ENCODE measurements at places on chromosomes 12 and 14.

- DNase-seq = no peak
- H3K27ac ChIP-seq = no peak overlapping the region
- H3K4me1 ChIP-seq = no peaks in the 10 kb centered on the region
- H3K36me3 ChIP-seq = no peaks in the 10 kb centered on the region
- no peaks in the 10 kb centered on the region for H3K27me3 ChIP-seq
These were observed 104.3 kb upstream of the FAR2 start for GRCh38 chr12:29044799-29045198.

- H3K4me1 ChIP-seq = peaks cover 10% of the 10 kb centered on the region
- no peak for DNase-seq
- H3K36me3 ChIP-seq = no peaks in the 10 kb centered on the region
- no peak overlapping the region for H3K4me3 ChIP-seq
- H3K27ac ChIP-seq = no peak overlapping the region
These were observed 11.4 kb downstream of the CABP1 start for GRCh38 chr12:120651821-120652220.

DNA sequence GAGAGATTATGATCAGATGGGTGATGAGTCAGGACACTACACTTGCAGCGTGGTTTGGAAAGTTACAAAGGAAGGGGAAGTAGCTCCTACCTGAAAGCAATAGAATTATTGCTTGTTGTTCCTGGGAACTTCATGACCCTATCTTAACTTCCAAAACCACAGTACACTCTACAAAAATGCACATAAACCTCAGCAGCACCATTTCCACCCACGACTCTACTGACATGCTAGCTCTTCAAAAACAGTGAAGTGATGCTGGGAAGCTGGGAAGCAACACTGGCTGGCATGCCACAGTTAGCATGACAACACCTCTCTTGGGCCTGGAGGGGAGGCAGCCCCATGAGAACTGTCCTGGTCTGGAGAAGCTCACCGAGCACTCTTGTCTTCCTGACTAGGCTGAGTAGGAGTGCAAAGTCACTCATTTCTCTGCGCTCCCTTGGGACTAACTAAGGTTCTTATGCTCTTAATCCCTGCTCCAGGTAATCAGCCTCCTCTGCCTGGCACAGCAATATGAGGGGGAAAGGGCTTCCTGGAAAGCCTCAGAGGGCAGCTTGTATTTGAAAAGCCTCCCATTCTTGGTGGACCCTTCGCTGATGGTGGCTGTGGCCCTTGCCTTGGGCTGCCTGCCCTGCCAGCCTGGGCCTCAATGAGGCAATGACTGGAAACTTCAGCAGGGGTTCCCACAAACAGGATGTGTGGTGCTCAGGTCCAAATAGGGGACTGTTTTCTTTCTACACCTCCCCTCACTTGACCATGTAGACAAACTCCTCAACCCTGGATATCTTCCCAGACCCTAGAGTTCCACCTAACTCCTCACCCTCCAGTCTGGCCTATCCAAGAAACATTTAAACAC, 1.2 kb downstream of the KRT3 start:
- H3K4me3 ChIP-seq = no peak overlapping the region
- H3K27me3 ChIP-seq = no peaks in the 10 kb centered on the region
- no peak overlapping the region for H3K27ac ChIP-seq

DNA sequence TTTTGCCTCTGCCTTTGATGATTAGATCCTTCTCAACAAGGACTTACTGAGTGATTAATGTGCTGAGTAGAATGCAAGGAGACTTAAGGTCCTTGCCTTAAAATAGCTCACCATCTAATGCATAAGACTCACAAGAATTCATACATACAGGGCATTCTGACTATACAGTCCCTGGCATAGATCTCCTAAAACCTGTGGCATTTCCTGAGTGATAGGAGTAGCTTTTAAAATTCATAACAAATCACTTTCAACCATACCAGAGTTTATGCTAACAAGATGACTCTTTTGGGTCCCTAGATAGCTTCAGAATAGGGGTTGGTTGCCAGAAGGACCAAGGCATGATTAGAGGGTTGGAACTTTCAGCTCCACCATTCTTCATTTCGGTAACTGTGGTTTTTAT, 48.8 kb downstream of the STXBP6 start:
- H3K4me1 ChIP-seq = no peaks in the 10 kb centered on the region
- no peak overlapping the region for H3K4me3 ChIP-seq
- no peaks in the 10 kb centered on the region for H3K27me3 ChIP-seq
- H3K36me3 ChIP-seq = no peaks in the 10 kb centered on the region
- H3K27ac ChIP-seq = no peak overlapping the region
- DNase-seq = no peak

DNA sequence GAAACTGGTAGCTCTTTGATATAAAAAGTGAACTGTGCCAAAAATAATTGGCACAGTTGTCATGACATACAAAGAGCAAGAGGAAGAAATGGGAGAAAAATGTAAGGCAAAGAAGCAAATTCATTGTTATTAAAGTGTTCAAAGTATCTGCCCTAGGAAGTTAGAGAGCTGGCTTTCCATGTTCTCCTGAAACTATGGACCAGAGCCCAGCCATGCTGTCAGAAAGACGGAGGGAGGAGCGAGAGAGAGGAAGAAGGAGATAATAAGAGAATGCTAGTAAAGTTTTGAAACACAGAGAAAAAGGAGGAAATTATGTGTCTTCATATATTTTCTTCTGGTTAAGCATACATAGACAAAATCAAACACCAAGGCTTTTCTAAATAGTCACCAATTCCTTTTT, 78.1 kb upstream of the PELI2 start:
- no peaks in the 10 kb centered on the region for H3K27me3 ChIP-seq
- no peak for DNase-seq
- H3K4me1 ChIP-seq = no peaks in the 10 kb centered on the region
- no peak overlapping the region for H3K4me3 ChIP-seq
- H3K27ac ChIP-seq = no peak overlapping the region

Data from Karpas-422 (cell line).